ENCODE measurements at places on chromosomes 7 and 10.

- peak; percentile 67 for DNase-seq
Observed at GRCh38 chr10:69567920-69568319, 5.3 kb downstream of the NEUROG3 start.

GRCh38 chr10:104268405-104268712 lies 625 bp upstream of the GSTO2 start:
- no peak for DNase-seq

GRCh38 chr7:108263425-108263824 lies 133.3 kb upstream of the LAMB4 start:
- DNase-seq = no peak

- no peak for DNase-seq
Observed at GRCh38 chr10:129533281-129533680, 66.2 kb downstream of the MGMT start.

- DNase-seq = no peak
Observed at GRCh38 chr7:71133232-71133622, 1.3 kb downstream of the GALNT17 start.

GRCh38 chr10:86411281-86411841 lies 44.8 kb upstream of the GRID1 start:
- peak; percentile 68 for DNase-seq

DNA sequence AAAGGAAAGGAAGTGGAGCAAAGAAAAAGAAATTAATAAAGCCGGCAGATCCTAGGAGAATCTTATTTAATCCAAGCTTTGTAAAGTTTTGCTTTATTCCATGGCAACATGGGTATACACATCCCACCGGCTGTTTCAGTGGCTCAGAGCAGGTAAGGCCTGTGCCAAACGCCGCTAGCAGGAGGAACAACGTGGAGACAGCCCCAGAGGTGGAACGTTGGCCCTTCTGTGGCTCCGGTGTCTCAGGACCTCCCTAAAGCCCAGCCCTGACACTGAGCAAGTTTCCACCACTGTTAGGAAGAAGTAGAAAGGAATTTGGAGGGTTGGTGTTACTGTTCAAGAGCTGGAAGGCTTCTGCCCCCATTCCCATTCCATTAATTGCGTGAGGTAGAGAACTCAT lies 52.0 kb downstream of the EGFR start:
- no peak for DNase-seq
